ENCODE measurements at places on chromosomes 13 and 19.

DNA sequence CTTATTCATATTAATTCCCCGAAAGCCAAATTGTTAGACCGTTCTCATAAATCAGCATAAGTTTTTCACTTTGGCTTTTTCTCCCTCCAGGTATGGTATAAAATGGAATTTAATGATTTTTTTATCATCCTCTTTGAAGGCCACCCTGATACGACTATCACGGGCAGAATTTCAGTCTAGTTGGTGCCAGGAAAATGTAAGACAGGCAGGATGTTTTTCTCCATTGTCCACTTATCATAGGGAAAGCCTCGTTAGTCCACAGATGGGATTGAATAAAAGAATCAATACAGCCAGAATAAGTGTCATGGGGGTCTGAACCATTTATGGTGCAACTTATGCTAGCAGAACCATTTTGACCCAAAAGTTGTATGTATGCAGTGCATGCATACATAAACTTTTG lies 566.0 kb upstream of the ARGLU1 start:
- no peak for DNase-seq

DNA sequence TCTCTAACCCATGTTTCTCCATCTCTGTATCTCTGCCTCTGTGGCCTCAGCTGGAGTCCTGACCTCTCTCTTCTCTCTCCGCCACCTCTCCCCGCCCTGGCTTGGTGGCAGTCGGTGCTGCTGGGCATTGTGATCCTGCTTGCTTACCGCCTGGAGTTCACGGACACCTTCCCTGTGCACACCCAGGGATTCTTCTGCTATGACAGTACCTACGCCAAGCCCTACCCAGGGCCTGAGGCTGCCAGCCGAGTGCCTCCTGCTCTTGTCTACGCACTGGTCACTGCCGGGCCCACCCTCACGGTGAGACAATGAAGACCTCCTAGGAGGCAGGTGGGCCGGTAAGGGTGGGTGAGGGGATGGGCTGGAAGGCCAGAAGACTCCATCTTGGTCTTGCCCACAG lies 4.2 kb downstream of the PLPPR2 start:
- no peak for DNase-seq

GRCh38 chr19:35119578-35120155 lies 4.0 kb downstream of the FXYD3 start:
- DNase-seq: no peak

DNA sequence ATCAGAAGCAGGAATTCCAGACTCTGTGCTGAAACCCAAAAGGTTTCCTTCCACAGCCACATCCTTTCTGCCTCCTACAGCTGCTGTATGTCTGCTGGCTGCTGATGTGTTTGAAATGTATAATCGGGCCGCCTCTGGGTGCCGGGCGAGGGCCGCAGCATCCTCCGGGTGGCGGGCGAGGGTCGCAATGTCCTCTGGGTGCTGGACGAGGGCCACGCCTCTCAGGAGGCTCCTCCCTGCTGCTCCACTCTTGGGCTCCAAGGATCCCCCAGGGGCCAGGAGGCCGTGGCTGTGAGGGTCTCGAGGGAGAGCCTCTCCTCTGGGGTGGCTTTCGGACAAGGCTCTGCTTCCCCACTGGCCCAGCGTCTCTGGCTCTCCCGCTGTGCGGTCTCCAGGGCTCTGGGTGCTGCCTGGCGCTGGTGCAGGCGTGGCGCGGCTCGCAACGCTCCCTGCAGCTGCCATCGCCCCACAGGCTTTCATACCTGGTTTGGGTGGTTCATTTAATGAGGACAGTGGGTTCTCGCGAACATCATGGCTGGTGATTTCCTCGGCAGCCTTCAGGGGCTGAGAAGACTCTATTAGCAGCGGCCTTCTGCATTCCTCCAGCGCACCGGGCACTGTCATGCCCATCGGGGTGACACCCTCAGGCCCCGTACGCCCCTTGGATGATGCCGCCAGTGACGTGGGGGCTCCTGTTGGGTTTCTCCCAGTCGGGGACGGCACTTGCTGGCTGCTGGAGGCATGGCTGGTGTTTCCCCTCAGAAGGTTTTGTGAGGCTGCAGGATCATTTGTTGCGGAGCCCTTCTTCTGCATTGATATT lies 41.8 kb upstream of the GRTP1 start:
- DNase-seq: no peak

DNA sequence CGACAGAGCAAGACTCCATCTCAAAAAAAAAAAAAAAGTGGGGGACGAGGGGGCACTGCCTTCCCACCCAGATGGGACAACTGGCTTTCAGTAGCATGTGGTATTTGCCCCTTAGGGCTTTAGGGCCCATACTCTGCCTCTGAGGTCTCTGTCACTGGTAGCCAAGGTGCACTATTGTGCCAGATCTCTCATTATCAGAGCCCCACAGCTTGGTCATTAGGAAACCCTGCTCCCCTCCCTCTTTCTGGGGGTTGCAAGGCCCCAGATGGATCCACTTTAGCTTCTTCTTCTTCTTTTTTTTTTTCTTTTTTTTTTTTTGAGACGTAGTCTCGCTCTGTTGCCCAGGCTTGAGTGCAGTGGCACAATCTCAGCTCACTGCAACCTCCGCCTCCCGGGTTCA lies 11.2 kb upstream of the ZNF358 start:
- no peak for DNase-seq

- DNase-seq: no peak
Observed at GRCh38 chr13:27632214-27632613, 10.5 kb downstream of the POLR1D start.

GRCh38 chr13:59413126-59413525 lies 750.6 kb downstream of the DIAPH3 start:
- no peak for DNase-seq

DNA sequence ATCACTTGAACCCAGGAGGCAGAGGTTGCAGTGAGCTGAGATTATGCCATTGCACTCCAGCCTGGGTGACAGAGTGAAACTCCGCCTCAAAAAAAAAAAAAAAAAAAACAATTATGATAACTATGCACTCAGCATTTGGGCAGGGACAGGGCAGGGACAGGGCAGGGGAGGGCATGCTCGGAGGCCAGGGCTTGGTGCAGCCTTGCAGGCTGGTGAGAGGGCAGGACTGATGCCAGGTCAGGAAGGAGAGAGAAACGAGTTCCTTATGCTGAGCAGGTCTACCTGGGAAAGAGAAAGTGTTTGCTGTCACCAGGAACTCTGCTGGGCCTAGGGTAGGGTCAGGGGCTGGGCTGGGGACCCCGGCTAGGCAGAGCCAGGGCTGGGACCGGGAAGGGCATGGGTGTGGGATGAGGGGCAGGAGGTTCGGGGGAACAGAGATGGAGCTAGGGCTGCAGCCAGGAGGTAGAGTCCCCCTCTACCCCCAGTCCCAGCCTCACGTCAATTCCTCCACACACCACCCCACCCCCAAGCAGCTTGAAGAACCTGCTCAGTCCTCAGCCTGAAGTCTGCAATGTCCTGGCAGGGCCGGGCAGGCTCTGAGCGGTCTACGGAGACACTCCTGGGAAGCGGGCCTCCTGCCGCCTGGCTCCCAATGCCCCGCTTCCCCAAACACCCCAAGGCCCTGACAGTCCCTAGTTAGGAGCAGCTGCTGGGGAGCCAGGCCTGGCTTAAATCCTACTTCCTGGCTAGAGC lies 2.8 kb downstream of the FXYD3 start:
- DNase-seq: no peak

- DNase-seq: no peak
Observed at GRCh38 chr19:7542556-7543348, 7.2 kb downstream of the PNPLA6 start.

- DNase-seq: no peak
Observed at GRCh38 chr13:81577601-81578195, 1236.8 kb upstream of the SPRY2 start.

GRCh38 chr13:33053397-33054066 lies 37.3 kb downstream of the KL start:
- no peak for DNase-seq

DNA sequence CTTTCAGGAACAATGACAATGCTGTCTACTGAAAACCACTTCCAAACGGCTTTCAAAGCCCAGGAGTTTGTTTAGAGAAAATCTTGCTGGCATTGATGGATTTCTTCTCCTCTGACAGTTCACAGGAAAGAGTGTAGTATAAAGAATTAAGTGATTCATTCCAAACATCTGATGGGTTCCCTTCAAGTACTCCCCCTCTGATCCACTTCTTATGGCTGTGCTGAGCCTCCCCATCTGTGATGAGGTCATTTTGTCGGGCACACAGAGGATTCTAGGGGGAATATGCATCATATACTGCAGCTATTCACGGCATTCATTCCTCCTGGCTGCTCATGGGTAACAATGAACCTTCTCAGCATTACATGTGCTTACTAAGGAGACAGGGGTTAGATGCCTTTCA lies 107.9 kb downstream of the RGCC start:
- no peak for DNase-seq

DNA sequence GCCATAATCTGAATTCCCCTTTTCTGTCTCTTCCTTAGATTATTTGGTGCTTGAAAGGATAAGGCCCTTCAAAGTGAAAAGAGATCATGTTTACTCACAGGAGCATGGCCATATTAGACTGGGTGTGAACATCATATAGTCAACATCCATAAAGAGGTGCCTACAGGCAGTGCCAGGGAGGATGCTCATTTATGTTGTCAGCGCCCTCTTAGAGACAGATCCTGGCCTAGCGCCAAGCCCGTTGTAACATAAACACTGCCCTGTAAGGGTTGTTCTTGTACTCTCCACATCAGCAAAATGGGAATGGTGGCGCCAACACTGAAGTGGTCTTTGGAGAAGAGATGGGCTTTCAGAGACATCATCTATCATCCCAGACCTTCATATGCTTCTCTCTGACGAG lies 16.1 kb downstream of the PCDH8 start:
- DNase-seq: no peak

- no peak for DNase-seq
Observed at GRCh38 chr19:35768082-35768421, 7.3 kb upstream of the ARHGAP33 start.

DNA sequence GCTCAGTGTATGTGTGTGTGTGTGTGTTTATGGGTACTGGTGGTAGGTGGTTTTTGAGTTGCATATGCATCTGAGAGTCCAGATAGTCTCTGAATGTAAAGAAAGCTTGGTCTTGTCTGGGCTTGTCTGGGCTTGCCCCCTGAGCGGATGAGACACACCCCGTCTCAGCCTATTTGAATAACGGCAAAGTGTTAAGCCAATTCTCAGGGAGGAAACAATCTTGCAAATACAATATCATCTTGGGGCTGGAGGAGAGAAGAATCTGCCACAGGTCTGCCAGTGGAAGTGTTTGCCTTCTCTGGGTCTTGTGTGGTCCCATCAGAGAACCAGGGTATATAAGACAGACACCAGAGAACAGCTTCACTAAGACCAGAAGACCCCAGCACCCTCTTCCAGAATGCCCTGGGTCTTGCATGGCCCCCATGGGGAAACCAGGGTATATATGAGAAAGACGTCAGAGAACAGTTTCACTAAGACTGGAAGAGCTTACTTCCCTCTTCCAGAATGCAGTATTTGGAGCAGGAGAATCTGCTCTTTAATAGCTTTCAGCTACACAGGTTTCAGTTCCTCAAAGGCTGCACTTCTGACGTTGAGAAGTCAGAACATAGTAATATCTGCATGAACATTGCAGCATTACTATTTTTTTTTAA lies 13.3 kb downstream of the CD70 start:
- no peak for DNase-seq

GRCh38 chr13:38686577-38687245 lies at the start of gene FREM2:
TSS of gene FREM2 (plus strand) at chr13:38687077. CDS start at chr13:38687345, 268 bp downstream.
- no peak for DNase-seq

GRCh38 chr19:14405758-14406644 lies 13.1 kb downstream of the DDX39A start:
- DNase-seq: peak; percentile 76

GRCh38 chr13:23632048-23632582 lies 61.9 kb downstream of the TNFRSF19 start:
- DNase-seq: no peak

DNA sequence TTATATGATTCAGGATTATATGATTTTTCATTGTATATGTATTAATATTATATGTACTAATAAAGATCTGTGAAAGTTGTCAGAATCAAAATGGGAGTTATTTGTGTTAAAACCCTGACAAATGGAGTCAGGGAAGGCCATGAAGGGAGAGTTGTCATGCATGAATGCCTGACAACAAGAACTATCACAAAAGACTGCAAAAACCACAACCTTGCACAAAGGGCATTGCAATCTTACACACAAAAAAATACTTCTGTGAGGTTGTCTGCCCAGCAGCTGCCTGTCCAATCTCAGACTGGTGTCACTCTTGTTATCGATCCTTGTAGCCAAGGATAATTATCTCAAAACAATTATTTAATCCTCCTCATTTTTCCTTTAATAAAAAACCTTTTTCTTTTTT lies 21.2 kb upstream of the RBM26 start:
- no peak for DNase-seq

DNA sequence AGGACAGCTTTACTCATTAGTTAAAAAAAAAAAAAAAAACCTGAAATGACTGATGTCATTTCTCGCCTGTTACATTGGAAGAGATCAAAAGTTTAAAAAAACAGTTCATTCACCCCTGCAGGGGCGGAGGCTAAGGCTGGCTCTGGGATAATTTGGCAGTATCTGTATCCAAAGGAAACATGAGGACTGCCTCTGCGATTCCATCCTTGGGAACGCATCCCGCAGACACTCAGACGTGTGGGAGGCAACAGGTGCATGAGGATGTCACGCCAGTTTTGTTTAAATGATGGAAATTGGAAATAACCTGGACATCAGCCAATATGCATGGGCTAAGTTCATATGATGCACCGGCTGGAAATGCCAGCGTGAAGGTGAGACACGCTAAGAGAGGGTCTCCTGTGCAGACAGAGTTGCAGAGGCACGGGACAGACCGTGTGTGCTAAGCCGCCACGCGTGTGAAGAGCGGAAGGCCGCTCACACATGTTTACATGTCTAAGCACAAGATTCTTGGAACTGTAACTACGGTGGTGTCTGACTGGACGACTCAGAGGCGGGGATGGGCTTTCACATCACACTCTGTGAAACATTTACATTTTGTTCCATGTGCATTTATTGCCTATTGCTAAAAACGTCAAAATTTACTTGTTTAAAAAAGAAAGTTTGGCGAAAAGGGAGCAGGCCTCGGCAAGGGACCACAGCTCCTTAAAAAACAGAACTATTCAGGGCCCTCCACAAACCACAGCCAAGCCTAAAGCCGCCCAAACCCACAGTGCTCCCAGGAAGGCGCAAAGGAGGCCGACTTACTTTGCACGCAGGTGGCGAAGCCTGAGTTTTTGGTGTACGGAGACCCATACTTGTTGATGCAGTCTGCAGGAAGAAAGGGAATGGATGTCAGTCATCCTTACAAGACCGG lies 17.9 kb downstream of the GAS6 start:
- no peak for DNase-seq

DNA sequence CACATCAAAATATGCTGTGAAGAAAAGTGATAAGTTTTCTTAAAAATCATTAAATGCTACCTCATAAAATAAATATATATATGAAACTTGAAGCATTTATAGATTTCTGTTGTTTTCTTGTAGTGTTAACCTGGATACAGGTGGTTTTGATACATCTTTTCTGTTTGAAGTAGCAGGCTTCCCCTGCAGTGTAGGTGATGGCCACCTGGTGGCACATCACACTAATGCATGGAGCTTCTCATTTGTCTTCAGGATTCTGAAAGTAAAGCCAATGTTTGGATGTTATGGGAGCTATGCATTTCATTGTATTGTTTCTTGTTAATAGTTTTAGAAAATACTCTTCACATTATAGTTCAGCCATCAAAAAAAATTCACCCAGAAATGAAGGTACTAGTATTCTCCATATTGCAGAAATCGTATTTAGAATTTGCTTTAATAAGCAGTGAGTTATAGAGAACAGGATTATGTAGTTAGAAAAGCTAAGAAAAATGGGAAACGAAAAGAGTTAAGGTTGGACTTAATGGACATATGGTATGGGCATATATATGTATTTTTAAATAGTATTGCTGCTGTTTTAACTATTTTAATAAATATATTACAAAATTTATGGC lies 18.7 kb downstream of the GPR180 start:
- no peak for DNase-seq
